Thoracic aorta (tissue), 2 donors: ENCODE measurements at places on chromosomes 7 and 10.

- no peak for DNase-seq
Measured at GRCh38 chr10:77628906-77629730, 8.5 kb downstream of the KCNMA1 start.

DNA sequence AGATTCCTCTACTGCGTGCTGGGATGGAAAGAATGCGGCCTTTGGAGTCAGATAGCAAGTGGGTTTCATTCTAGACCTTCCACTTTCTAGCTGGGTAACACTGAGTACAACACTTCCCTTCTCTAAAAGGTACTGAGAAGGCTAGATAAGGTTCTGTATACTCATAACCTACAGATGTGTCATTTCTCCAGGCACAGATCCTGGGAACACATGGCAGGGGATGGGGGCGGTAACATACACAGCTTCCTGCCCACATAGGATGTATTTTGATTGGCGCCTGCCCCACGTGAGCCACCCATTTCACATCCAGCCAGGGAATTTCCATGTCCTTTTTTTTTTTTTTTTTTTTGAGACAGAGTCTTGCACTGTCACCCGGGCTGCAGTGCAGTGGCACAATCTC lies 31.8 kb downstream of the KLRG2 start:
- DNase-seq: no peak

DNA sequence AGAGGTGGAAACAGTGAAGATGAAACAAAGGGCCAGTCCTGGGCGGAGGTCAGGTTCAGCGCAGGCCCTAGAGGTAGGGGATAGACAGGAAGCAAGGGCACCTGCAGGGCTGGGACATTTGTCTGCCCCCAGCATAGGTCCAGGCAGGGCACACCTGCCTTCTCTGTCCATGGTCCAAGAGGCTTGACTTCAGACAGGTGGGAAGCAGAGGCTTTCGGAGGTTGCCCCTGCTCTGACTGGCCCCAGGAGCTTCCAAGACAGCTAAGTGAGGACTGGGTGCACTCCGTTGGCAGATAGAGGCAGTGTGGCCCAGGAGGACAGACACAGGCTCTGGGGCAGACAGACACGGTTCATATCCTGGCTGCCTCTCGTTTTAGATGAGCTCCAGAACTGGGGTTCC lies 71.6 kb upstream of the GRB10 start:
- no peak for DNase-seq

GRCh38 chr7:12423997-12424745 lies 20.5 kb upstream of the VWDE start:
- no peak for DNase-seq

DNA sequence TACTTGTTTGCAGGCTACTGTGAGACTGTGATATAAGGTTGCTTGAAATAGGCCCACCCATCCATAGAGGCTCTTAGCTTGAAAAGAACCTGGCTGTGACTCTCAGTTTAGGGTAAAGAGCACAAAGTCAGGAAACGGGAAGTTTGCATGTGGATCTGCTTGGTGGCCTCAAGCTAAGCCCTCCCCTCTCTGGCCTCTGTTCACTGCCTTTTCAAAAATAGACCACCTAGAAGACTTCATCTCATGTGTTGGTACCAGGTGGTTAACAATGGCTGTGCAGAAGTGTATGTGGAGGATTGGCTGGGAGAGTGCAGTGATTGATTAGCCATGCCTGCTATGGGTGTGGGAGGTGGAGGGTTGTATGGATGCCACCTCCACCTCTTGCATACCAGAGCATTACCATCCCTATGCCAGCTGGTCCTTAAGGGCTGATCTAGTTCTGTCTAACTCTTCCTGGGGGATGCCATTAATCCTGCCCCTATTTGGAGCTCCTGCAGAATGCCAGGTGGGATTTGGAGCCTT lies 122.0 kb downstream of the ZMIZ1 start:
- DNase-seq: no peak

GRCh38 chr10:1670541-1671365 lies 66.6 kb downstream of the ADARB2 start:
- DNase-seq: no peak

- DNase-seq: no peak
Measured at GRCh38 chr10:50740293-50740648, 535 bp downstream of the ASAH2B start.

- DNase-seq: no peak
Measured at GRCh38 chr7:112481121-112481736, 438 bp downstream of the LSMEM1 start.

DNA sequence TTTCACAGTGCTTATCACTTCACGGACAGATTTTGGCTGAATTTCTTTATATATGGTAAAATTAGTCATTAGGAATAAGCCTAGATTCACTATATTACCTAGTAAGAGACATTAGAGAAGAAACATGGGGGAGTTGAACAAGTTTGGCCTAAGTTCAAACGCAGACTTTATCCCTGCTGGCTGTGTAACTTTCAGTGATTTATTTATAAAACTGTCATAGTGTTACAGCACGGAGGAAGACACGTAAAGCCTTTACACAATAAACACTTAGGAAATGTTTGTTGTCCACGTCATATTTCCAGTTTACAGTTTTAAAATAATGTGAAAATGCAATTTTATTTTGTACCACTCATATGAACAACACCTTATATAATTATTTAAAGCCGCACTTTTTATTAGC lies 661.5 kb downstream of the MAGI2 start:
- DNase-seq: no peak

DNA sequence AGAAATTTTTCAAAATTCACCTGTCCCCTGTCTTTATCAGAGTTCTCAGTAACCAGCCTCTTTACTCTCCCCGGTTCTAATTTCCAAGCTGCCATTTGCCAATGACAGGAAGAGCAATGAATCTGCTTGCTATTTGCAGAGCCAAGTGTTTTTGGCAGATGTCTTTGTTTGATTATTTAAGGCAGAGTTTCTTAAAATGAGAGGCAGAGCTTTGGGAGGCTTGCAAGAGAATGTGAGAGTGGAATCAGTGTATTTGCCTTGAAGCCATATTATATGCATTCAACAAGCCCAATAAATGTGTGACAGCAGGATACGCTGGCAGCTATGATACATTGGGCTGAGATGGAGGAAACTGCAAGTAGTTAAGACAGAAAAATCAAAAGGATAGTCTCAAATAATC lies 196.5 kb downstream of the PHF14 start:
- no peak for DNase-seq

- DNase-seq: no peak
Measured at GRCh38 chr10:42304341-42304740, 334.0 kb downstream of the ZNF33B start.

GRCh38 chr10:108141064-108141463 lies 976.6 kb upstream of the SORCS1 start:
- DNase-seq: no peak

- DNase-seq: no peak
Measured at GRCh38 chr7:28165961-28166955, 14.3 kb downstream of the JAZF1 start.

- DNase-seq: no peak
Measured at GRCh38 chr7:149884541-149884940, 10.8 kb downstream of the ATP6V0E2 start.

DNA sequence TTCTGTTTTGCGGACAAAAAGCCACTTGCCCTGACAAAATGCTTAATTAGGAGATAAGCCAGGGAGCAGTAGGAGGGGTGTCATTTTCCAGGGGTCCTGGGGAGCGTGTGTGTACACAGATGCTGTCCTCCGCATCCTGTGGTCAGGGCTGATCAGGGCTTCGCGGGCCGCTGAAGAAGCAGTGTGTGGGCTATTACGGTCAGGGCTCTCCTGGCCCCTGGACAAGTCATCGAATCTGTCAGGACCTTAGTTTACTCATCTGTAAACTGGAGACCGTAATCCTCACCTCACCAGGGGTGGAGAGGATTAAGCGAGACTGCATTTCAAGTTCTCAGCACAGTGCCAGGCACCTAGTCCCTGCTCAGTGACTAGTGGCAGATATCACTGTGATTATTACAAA lies 26.0 kb upstream of the MXI1 start:
- no peak for DNase-seq

- DNase-seq: no peak
Measured at GRCh38 chr7:922334-923107, 32.0 kb downstream of the ADAP1 start.

DNA sequence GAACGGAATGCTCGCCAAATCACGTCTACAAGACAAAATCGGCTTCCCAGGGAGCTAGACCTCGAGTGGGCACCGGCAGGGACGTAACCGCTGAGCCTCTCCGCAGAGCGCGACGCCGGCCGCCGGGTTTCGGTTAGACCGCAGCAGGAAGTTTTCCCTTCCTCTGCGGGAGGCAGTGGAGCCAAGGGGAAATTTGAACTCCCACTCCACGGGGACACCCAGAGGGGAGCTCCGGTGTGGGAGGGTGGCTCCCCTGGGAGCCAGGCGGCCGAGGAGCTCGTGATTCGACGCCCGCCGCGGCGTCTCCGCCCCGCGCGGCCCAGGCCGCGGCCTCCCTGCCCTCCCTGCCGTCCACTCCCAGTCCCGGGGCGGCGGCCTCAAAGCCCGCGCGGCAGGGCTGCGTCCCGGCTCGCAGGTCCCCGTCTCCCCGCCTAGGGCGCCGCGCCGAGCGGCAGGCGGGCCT lies 426 bp downstream of the SYPL1 start:
- DNase-seq: peak; percentile 7

DNA sequence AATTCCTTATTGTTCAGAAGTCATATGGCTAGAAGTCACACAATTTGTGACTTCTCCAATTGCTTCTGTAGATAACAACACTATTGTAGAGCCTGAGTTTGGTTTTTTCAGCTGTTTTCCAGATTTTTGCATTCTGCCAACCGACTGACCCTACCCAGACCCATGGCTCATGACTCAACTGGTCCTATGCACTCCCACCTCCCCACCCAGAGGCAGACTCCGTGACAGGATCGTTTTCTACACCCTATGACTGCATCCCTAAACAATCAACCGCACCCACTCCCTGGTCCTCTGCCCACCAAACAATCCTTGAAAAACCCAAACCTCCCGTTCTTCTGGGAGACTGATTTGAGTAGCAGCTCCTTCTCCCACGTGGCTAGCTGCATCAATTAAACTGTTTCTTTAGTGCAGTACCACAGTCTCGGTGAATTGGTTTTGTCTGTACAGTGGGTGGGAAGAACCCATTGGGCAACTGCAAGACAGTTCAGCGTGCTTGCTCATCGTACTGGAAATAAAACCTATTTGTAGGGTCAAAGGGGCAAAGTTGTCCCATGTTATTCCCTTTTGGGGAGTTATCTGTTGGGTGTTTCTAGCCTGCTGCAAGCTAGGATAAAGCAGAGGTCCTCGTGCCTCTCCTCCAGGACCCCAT lies 150.3 kb upstream of the FAM20C start:
- no peak for DNase-seq

DNA sequence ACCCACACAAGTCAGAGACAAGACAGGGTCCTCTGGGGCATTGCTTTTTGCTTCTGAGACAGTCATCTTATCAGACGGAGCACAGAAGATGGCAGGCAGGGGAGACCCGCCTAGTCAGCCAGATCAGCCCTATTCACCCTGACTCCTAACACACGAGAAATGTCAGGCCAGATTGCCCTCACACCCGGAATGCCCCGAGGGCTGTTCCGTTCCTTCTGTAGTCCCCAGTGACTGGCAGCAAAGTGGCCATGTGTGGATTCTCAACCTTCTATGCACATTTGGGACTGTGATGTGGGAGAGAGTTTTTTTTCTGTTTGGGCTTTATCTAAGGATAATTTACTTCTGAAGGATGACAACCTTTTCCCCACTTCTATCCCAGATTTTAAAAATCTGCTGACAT lies 35.5 kb upstream of the TBX20 start:
- DNase-seq: no peak

- DNase-seq: no peak
Measured at GRCh38 chr10:90788199-90788491, 69.7 kb downstream of the HTR7 start.

- no peak for DNase-seq
Measured at GRCh38 chr7:56097700-56098099, 4.9 kb upstream of the PHKG1 start.

DNA sequence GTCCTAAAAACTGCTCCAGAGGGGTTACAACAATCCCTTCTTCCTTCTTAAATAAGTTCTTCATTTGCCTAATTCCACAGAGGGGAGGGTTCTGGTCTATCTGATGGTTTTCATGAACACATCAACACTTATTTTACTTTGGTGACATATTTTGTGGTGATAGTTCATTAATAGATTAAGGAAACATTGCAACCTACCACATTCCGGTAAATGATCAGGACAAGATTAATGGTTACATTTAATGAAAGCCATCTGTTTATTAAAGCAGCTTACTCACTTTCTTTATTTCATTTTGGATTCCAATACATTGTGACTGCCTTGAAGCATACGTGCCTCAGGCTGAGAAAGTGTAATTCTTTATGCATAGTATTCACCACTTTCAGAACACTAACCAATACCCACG lies 101.0 kb downstream of the SKIDA1 start:
- DNase-seq: no peak

DNA sequence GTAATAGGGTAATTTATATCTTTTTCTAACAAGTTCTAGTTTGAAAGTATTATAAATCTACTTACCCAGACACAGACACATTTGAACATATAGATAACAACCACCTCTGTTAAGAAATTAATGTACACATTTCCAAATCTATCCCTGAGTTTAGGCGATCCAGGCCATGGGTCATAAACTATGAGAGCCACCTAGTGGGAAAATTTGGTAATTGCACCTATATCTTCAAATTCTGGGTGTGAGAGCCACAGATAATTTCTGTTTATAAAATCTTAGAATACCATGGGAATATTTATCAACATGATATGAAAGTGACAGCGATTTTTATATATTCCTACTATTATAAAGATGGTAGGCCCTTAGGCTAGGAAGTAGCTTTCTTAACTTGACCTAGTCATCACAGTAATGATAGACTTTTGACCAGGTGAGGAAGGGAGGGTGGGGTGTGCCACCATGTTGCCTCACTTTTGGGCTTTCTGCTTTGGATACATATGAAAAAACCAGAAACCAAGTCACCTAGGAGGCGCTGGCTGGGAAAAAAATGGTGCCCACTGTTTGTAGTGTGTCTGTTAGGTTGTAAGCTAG lies 8.0 kb upstream of the EPHA1 start:
- DNase-seq: no peak

- no peak for DNase-seq
Measured at GRCh38 chr10:50503661-50504320, 120.0 kb downstream of the SGMS1 start.

DNA sequence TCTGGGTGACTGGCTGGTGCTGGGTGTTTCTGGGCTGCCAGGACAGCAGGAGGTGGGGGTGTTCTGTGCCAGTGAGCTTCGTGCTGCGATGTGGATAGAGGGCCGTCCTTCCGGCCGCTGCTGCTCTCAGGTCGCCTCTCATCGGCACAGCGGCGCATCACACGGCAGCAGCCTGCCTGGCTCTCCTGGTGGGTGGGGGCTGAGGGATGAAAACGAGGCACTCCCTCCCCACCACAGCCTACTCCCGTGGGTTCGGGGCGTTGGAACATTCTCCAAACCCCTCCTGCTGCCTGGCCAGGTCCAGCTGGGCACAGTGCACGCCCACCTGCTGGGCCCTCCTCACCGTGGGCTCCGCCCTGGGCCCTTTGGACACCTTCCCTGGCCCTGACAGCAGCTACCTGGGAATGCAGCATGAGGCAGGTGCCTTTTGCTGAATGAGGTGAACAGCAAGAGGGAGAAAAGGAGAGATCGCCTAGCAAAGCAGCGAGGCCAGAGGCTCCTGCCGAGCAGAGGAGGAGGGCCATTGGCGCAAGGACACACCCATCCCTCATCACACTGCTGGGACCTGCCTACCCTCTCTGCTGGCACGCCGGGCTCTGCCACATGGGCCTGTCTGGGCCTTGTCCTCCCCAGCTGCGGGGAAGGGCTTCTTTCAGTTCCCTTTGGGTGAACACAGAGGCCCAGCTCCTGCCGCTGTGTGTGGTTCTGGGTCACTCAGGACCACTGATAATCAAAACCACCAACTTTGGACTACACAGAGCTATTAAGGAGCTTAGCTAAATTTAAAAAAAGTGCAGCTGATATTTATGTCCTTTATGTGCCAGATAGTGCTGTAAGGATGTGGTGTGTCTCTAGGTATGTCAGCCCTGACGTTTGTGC lies 33.4 kb downstream of the INPP5A start:
- no peak for DNase-seq
